ENCODE measurements at places on chromosomes 12 and 14.

DNA sequence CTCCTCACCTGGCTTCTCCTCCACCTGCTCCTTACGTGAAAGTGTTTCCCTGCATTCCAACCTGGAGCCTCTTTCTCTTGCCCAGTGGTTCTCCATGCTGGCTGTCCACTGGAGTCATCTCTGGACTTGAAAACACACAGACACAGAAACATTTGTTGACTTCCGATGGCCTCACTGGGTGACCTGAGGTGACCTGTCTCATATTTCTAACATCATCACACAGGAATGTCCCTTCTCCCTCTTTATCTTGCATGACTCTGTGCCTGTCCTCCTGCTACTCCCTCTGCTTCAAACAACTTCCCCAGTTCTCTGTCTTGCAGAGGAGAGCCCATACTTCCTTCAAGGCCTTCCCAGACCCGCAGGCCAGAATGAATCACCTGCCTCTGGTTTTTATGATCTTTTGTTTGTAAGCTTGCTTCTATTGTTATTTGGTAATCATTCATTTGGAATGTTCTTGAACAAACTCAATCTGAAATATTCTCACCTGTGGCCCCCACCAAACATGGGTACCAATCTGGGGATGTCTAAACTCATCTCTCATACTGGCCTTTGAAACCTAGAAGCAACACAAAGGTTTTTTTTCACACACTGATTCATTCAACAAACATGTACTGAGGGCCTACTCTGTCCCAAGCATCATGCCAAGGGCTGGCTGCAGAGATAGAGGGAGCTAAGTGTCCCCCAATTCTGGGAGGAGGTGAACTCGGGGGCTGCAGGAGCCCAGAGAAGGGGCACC, 9.7 kb upstream of the RIN3 start:
- peak; percentile 83 for DNase-seq

DNA sequence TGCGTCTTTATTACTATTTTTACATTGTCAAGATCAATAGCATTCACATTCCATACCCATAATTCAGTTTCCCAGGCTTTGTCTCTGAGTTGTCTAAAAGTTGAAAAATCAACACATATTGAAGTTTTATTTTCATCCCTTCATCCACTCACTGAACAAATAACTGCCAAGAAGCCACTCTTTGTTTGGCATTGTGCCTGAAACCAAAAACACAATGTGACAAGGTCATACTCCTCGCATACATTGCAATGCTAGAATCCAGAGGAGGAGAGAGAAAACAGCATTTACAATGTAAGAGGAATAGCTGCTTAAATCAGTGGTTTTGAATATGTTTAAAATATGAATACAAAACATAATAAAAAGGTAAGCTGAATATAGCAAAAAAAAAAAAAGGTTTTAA, 71.8 kb downstream of the CCDC60 start:
- no peak for DNase-seq

DNA sequence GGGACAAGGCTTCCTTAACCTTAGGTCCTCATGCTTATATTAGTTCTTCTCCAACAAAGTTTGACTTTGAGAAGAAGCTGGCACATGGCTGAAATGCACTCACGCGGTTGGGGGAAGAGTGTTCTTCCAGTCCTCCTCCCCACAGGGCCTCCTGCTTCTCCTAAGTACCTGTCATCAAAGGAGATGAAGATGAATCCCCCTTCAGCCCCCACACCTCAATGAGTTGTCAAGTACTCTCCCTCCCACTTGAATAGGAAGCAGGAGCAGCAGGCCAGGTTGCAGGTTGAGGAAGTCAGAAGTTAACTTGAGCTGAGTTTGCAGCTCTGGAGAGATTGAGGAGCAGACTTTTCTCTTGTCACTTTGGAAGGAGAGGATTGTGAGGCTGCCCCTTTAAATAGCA, 2.9 kb upstream of the PDE1B start:
- DNase-seq: no peak

DNA sequence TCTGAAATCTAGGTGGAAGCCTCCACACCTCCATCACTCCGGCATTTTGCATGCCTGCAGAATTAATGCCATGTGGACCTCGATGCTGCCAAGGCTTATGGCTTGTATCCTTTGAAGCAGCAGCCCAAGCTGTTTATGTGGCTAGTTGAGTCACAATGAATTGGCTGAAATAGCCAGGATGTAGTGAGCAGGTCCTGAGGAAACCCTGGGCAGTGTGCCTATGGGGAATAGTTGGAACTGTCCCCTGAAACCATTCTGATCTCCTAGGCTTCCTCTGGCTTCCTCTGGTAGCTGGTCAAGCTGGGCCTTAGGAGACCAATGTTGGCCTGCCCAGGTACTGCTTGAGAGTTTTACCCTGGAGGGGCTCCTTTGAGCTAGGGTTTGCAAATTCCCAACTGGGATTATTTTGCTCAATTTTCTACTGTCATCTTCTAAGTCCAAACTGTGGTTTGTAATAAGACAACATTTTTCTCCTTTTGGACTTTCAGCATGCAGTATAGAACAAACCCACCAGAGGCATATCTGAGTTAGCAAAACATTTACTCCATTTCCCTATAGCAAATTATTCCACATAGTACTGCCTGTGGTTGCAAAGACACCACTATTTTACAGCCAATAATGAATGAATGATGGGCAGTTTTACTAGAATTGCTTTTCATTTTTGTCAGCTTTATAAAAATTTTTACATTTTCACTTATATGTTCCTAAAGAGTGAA, 85.1 kb upstream of the AMIGO2 start:
- DNase-seq: peak; percentile 47

DNA sequence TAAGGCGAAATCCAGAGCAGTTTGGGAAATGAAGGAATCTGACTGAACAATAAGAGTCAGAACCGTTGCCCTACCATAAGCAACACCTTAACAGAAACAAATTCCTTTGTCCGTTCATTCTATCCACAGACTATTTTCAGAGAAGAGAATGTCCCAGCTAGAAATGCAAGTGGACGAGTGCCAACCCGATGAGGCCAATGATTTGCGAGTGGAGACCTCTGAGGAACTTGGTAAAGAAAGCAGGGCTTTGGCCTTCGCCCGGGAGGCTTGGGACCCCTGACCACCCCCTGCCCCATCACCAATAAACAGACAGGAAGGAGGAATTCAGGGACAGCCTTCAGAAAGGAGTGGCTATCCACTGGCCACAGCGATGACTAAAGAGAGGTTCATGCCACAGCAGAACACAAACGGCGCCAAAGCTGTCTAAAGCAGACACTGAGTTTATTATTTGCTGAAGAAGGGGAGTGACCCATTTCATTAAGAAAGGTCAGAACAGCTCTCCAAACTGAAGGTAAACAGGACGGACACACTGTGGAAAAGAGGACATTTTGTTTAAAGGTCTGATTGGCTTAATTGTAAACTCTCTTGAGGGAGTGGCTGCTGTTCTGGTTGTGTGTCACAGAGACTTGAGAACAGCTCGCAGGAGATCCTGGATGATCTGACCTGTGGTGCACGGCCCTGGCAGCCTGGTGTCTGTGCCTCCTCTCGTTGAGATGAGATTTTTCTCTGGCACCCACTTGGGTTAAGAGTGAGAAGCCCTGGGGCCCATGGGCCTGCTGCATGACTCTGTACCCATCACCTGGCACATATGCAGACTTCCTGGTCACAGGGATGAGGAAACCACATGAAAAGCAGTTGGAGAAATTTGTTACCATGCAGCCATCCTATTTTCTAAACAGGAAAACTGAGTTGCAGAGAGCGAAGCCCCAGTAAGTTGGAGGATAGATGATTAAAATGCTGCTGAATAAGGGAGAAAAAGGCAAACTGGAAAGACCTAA, 142.0 kb upstream of the PZP start:
- no peak for DNase-seq

DNA sequence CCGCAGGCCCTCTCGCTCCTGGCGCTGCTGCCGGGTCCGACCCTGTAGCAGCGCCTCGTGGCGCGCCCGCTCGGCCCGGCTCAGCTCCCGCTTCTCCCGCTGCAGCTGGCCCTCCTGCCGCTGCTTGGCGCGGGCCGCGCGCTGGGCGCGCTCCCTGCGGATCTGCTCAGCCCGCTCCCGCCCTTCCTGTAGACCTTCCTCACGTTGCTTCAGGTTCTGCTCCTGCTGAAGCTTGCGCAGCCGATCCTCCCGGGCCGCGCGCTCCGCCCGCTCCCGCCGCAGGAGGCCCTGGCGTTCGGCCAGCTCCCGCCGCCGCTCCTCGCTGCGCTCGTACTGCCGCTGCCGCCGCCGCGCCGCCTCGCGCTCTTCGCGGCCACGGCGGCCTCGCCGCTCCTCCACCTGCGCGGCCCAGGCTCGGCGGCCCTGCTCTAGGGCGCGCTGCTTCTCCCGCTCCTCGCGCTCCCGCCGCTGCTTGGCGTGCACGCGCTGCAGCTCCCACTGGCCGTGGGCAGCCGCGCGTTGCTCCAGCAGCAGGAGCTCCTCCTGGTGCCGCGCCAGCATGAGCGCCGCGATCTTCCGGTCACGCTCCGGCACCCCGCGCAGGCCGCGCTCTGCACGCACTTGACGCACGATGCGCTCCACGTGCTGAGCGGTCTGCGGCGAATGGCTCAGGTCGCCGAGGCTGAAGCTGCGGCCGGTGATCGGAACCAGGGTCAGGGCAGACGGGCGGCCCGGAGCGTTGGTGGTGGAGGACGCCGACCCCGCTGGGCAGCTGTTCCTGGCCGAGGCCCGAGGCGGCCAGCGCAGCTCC, 2.4 kb downstream of the CCDC177 start:
- DNase-seq: peak; percentile 33

GRCh38 chr12:2735432-2735831, 59.3 kb upstream of the FKBP4 start:
- no peak for DNase-seq

DNA sequence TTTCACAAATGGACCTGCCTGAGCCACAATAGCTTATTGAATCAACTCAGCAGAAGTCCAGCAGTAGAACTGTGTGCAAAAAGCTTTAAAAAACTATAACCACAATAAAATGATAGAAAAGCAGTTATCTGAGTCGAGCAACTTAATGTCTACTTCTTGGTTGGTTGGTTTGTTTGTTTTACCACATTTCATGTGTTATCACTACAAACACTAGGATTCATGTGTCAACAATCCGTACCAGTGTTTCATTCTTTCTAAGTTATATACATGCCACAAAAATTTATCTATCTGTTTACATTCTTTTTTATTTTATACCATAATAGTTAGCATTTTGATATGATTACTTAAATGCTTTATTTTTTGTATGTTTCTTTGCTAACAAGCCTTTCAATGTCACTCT, 339.0 kb downstream of the KCNH5 start:
- no peak for DNase-seq

- DNase-seq: no peak
Observed at GRCh38 chr12:130633771-130634170, 82.3 kb downstream of the RIMBP2 start.

GRCh38 chr12:14953752-14954151, 7.6 kb downstream of the ARHGDIB start:
- no peak for DNase-seq

- DNase-seq: no peak
Observed at GRCh38 chr14:53247596-53248370, 94.7 kb upstream of the DDHD1 start.

Measured in cardiac fibroblast (primary cell).